ENCODE measurements at places on chromosomes 5 and 9. TPM values are rescaled to one million over a fixed set of nuclear protein-coding genes. Genes with fewer than 3 reads are reported as not detected.

UBE2QL1 gene
- 0.35 TPM for total RNA-seq

QRFP gene
- total RNA-seq: not detected

NUTM2G gene
- total RNA-seq: not detected

SOX30 gene
- not detected for total RNA-seq

C9orf50 gene
- total RNA-seq: not detected

CCDC192 gene
- not detected for total RNA-seq
